ENCODE measurements at places on chromosomes 11 and 22.

GRCh38 chr11:134682577-134682976 is 270.5 kb upstream of the B3GAT1 start:
- DNase-seq = no peak

DNA sequence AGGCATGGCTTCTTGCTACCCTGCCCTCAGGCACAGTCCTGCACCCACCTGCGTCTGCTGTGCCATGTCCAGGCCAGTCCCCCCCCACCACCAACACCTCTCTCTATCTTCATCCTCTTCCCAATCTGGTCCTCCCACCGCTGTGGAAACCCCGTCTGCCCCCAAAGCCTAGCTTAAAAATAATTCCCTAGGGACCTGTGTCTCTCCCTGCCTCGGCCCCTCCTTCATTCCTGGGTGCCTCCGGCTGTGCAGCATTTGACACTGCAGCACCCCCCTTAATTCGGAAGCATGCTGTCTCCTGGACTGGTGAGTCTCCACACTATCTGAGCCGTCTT is 2.5 kb upstream of the ASCL2 start:
- DNase-seq = no peak

GRCh38 chr22:37378642-37379058 is 48.6 kb downstream of the ELFN2 start:
- no peak for DNase-seq

GRCh38 chr11:102244681-102245409 is 72.4 kb upstream of the BIRC3 start:
- no peak for DNase-seq

DNA sequence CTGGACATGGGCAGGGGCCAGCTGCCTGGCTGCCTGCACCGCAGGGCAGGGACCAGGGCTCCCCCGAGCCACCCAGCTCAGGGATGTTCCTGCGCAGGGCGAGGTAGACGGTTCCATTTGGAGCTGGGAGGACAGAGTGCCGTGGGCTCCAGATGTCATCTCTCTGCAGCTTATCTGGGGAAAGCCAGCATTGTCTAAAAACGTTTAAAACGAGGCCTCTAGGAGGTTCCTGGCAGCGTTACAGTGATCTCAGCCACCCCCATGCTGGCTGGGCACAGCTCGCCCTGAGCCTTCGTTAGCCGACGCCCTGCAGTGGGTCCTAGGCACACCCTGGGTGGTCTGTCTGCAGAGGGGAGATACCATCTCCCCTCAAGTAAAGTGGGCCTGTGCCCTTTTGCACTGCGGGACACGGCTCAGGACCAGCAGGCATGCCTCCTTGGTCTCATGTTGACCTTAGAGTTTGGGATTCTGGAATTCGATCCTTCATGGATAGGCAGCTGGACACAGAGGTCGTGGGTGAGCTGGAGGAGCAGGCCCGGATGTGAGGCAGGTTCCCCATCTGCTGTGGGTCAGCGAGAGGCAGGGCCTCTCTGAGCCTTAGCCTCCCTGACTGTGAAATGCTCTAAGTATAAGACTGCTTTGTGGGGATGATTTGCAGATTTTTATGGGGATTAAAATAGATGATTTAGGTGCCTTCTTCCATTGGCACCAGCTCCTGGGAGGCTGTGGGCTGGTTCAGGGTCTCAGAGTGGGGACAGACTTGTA is 14.1 kb downstream of the SYNGR1 start:
- DNase-seq = no peak

DNA sequence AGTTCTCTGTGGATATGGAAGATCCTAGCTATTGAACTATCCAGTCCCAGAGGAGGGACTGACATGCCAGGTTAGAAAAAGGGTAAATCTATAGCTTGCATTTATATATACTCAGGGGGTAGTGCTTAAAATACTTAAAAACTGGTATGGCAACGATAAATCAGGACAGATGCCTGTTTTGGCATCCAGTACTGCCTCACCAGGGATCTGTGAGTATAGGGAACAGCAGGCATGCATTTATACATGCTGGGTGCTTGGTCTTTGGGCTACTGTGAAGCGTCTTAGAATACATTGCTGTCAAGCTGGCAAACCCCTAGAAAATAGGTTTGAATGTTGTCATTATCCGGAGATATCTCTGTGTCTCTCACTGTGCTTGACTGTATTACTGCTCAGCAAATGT is 94.2 kb upstream of the DRD2 start:
- DNase-seq = no peak

DNA sequence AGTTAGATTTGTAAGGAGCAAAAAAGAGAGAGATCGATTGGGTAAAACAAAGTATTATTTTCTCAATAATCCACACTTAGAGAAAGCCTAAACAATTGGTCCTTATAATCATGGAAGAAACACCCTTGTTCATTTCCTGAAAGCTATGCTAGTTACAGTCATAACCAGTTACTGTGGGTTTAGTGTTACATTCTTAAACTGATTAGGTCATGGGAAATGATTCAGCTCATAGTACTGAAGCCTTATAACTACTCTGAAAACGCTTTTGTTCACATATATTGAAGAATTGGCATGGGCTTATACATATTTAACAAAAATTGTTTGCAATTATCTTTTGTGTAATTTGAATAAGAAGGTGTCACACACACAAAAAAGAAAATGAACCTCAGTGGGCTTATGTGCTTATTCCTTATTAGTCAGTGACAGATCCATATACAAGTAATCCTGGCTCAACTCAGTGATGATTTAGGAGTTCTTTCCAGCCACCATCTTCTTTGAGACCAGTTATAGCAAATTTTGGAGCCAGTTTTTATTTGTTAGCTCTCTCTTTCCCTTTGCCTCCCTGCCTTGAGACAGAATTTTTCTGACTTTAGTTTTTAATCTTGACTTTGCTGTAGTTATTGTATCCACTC is 198.5 kb upstream of the CTSC start:
- DNase-seq = no peak

DNA sequence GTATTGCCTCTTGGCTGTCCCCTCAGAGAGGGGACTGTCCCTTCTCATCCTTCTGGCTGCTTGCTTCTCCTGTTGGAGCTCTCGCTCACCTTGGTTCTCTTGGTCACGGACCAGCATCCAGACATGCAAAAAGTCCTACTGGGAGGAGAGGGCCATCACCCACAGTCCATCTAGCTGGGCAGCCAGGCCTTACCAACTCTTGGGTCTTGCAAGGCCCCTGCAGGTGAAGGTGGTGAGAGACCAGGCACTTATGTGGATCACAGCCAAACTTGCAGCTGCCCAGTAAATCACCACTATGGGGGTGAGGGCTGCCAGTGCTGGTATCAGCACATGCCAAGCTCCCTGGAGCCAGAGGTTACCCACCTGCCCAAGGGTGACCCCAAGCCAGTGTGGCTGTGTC is 36.3 kb downstream of the KCNQ1OT1 start:
- DNase-seq = no peak

DNA sequence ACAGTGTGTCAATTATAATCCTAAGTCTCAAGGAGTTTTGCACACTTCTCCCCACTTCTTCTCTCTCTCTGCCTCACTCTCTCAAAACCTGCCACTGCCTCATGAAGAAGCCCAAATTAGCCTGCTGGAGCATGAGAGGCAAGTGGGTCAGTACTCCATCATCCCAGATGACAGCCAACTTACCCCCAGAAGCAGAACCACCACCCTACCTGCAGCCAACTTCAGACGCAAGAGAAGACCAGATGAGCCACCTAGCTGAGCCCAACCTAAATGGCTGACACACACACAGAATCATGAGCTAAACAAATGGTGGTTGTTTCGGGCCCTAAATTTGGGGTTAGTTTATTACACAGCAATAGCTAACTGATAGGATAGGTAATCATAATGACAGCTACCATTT is 61.2 kb downstream of the CD82 start:
- no peak for DNase-seq

GRCh38 chr11:64268893-64269539 is 15.4 kb downstream of the BAD start:
- DNase-seq = peak; percentile 71

DNA sequence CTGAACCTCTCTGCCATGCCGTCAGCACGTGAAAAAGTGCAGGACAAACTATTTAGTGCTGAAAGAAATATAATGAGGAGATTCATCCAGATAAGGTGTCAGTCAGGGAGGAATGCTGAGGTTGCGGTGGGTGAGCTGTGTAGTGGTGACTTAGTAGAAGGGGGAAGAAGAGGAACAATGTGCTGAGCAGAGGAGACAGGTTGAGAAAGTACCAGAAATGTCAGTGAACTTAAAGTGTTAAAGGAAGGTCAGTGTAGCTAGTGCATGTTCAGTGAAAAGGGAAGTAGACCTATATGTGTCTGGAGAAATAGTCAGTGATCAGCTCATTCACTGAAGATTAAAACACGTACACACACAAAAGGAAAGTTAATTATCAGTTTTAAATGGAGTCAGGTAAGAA is 237.6 kb upstream of the CCDC179 start:
- no peak for DNase-seq

GRCh38 chr11:104164028-104164520 is at the start of gene PDGFD:
TSS of gene PDGFD (minus strand) at chr11:104164147.
- DNase-seq = peak; percentile 36

DNA sequence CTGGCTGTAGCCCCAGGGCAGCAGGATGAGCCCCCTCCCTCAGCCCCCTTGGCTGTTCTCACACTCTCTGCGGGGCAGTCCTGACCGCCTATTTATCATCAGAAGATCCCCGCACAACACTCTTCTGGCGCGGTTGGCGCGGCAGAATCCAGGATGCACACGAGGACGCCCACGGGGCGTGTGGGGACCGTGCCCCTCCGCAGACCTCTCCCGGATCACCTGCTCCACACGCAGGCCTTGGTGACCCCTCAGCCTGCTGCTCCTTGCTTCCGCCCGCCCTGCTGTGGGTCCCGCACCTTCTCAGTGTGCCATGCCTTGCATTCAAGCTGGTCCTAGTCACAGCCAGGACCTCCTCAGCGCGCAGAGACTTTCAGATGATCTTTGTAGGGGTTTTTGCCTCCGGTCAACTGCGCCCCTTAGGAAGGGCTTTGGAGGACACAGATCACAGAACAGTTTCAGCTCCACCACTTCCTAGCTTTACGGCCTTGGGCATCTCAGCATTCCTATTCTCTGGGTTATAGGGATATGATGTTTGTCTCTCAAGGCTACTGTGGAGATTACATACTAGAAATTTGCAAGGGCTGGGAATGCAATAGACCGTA is 841 bp upstream of the TUB start:
- no peak for DNase-seq

DNA sequence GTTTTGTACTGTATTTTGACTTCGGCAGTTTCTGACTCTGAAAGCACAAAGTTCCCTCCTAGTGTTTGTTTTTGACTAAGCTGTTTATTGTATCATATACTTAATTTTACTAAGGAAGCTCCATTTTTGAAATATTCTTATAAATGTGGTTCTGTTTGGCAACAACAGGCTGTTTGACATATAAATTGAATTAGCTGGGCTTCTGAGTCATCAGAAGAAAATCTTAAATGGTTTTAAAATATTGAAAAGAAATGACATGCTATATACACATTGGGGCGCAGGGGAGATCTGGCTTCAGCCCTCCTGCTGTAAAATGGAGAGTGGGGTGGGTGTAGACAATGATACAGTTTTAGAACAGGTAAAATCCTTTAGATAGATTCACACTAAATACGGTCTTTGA is 38.6 kb downstream of the SHISA8 start:
- DNase-seq = no peak

DNA sequence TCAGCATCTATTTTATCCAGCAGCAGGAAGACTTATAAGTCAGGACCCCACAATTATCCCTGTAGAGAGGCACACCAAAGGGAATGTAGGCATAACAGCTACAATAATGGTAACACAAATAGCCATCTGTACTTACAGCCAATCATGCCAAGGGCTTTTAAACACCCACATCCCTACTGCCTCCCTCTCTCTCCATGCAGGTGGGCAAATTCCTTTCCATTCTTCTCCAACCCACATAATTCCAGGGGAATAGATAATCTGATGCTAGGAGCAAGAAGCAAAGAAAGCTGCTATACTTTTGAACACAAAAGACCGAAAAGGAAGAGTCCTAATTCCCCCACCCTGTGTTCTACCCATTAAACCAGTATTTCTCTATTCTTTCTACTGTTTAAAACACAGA is 46.7 kb downstream of the RBFOX2 start:
- DNase-seq = no peak

- DNase-seq = no peak
Measured at GRCh38 chr22:48338793-48339705, 1488.6 kb downstream of the BRD1 start.

GRCh38 chr11:130096823-130097222 is 27.1 kb downstream of the APLP2 start:
- DNase-seq = no peak

DNA sequence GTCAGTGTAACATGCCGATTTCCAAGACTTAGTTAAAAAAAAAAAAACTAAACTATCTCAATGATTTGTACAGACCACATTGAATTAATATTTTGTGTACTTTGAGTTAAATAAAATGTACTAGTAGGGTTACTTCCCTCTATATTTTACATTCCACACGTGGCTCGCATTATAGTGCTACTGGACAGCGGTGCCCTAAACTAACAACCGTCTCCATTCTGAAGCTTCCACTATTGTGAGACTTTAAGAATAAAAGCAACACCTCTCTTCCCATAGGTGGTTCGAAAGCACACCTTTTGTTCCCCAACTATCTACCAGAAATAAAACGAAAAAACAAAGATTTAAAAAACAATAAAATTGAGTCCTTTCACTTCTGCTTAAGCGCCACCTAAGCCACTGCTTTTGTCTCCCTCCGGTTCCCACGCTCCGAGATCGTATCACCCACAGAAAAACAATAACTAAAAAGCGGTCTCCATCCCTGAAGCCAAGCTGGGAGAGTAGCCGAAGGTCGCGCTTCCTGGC is 380 bp upstream of the TTC17 start:
- DNase-seq = no peak

DNA sequence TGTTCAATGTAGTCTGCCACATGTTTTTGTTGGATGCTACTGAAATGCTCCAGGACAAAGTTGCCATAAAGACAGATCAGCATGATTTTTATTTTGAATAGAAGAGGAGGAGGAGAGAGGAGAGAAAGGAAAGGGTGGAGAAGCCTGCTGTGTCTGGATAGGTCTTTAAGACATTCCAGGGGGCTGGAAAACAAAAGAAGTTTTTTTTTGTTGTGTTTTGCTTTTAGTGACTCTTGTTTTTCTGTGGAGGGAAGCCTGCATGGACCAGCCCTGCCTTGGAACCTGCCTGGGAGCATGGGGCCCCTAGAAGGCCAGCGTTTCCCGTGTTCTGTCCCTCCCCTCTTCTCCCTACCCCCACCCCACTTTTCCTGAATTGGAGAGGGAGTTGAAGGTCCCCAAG is 2.3 kb downstream of the TSPAN18 start:
- no peak for DNase-seq

GRCh38 chr11:92440701-92441442 is 216.3 kb downstream of the FAT3 start:
- no peak for DNase-seq

DNA sequence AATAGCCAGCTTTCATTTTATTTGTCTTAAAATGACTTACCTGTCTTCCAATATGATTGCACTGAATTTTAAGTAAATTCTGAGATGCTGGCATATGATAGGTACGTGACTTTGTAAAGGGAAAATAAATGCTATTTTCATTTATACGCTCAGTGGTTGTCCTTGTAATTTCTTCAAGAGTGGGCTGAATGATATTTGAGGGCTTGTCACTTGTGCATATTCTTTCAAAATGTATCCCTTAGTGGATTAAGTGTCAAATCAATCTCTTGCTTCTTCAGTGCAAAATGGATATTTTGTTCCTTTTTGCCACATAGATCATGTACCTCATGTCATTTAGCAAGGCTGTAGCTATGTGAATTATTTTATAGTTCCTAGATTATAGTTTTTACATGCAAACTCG is 56.9 kb downstream of the GAS2 start:
- no peak for DNase-seq

- no peak for DNase-seq
Measured at GRCh38 chr22:17164392-17165024, 5.4 kb upstream of the HDHD5 start.

- DNase-seq = no peak
Measured at GRCh38 chr11:65793144-65793581, 6.3 kb downstream of the OVOL1 start.

Data from activated T-cell treated with anti-CD3 and anti-CD28 coated beads, Interleukin-2, amount 50 U/mL, for 72 hours (primary cell).